ENCODE measurements at places on chromosomes 7 and 10.

- DNase-seq = no peak
Observed at GRCh38 chr10:70838270-70838805, 22.6 kb downstream of the SGPL1 start.

- no peak for DNase-seq
Observed at GRCh38 chr10:71081912-71082311, 130.5 kb upstream of the UNC5B start.

- DNase-seq = no peak
Observed at GRCh38 chr10:104268405-104268712, 625 bp upstream of the GSTO2 start.

DNA sequence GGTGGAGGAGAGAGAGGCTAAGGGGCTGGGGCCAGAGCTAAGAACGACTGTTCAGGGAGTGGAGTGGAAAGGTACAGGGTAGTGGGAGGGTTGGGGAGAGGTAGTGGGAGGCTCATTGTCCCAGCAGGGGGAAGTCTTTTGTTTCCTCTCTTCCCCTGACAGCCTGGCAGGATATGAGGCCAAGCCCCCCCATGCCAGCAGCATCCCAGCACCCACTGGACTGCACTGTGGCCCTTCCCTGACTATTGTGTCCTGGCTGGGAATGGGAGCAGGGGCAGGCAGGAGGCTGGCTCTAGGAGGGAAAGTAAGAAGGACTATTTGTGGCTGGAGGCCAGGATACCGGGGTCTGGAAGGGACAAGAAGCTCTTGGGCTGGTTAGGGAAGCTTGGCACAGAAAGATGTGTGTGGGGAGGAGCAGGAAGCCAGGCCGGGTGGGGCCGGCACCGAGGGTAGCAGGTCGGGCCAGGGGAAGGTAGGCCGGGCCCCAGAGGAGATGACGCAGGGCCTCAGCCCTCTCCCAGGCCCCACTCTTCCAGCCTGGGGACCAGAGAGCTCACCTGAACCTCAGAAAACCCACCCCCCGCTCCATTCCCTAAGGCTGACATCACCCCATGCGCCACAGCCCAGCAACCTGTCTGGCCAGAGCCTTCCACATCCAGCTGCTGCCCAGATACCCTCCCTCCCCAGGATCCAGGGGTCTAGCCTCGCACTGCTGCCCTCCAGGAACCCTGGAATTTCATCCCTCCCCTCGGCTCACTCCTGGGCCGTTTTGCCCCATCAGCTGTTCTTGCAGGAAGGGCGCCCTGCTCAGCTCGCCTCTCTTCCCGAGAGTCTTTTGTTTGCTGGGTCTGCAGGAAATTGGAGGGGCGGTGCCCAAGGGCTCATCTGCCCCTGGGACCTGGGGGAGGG, 8.8 kb upstream of the EPHB4 start:
- no peak for DNase-seq

- DNase-seq = no peak
Observed at GRCh38 chr10:132446661-132447445, 49.9 kb downstream of the PWWP2B start.

DNA sequence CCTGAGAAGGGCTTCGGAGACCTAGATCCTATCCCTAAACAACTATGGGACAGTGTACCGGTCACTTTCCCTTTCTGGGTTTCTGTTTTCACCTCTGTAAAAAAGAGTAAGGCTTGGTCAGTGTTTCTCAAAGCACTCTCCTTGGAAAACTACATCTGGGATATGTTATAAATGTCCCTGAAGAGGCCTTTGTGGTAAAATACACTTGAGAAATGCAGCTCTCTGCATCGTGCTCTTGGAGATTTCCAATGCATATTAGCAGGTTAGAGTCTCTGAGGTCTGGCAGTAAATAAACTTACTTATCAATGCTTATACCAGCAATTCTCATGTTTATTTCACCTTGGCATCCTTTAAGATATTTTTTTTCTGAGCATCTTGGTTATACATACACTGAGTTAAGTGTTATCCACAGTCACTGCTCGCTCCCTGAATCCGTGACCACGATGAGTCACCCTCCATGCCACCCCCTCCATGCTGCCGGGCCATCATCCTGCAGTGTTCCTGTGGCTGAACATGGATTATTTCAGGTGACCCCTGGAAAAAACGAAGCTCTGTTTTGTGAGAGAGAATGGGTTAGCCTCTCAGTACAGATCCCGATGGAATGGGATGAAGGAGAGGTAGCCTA, 3.3 kb upstream of the TBXAS1 start:
- DNase-seq = peak; percentile 48

DNA sequence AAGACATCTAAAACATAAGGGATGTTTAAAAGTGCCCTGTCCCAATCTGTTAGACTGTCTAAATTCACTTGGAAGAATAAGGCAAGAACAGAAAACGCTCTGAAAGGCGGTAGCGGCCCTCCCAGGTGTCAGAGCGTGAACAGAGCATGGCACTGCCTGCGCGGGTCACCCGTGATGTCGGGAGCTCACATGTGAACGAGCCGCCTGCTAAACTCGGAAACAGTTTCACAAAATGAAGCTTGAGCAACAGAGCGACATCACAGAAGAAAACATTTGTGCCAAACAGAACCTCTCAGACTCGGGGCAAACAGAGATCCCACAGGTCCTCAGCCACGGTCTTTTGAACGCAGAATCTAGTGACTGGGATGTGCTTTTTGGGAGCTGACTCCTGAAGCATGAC, 12.8 kb downstream of the BRI3 start:
- no peak for DNase-seq

GRCh38 chr10:113522460-113522859, 30.4 kb upstream of the HABP2 start:
- DNase-seq = no peak

DNA sequence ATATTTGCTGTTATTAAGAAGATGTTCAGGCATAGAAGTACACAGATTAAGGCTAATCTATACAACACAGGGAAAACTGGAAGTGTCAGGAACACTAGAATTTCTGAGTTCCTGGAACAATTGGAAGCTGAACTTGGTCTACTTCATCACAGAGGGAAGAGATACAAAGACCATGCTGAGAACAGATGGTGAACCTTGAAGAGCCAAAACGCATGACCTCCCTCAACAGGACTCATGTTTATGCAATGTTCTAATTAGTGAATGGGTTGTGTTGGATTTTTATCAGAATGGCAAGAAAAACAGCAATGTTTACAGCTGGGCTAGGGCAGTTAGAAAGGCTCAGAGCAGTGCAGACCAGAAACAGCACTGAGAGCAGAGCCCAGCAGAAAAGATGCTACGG, 94.9 kb downstream of the SFMBT2 start:
- DNase-seq = no peak

DNA sequence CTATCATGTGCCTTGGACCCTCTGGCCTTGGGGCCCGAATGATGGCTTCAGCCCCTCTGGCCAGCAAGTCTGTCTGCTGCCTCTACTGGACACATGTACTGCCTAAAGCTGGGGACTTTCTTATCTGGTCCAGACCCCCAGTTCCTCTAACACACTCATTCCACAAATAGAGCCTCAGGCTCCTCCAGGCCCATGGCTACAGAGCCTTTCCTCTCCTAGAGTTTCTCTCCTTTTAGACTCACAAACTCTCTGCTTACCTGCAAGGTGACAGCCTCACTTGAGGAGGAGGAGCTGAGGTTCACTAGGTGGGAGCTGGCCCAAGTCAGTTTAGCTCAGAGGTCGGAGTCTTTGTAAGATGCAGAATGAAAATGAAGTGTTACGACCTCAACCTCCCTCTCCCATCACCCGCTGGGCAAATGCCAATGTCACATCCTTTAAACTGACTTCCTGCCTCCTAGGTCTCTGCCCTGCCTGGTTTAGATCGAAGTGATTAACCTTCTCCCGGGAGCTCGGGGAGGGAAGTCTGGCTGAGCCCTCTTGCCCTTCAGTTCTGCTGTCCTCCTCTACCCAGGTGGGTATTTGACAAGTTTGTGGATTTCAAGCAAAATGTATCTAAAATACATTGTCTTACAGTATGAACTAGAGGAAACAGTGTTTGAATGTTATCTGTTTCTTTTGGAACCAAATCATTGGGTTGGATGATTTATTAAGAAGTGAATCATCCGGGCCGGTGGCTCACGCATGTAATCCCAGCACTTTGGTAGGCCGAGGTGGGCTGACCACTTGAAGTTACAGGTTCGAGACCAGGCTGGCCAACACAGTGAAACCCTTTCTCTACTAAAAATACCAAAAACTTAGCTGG, 71.9 kb upstream of the TNS3 start:
- no peak for DNase-seq

Measured in HCEC 1CT (cell line).